ENCODE measurements at places on chromosomes 5 and 9.

- peaks cover 3% of the 10 kb centered on the region for H3K4me1 ChIP-seq
- H3K4me3 ChIP-seq: no peak overlapping the region
- no peaks in the 10 kb centered on the region for H3K27me3 ChIP-seq
Measured at GRCh38 chr9:74577956-74578355, 80.8 kb downstream of the RORB start.

DNA sequence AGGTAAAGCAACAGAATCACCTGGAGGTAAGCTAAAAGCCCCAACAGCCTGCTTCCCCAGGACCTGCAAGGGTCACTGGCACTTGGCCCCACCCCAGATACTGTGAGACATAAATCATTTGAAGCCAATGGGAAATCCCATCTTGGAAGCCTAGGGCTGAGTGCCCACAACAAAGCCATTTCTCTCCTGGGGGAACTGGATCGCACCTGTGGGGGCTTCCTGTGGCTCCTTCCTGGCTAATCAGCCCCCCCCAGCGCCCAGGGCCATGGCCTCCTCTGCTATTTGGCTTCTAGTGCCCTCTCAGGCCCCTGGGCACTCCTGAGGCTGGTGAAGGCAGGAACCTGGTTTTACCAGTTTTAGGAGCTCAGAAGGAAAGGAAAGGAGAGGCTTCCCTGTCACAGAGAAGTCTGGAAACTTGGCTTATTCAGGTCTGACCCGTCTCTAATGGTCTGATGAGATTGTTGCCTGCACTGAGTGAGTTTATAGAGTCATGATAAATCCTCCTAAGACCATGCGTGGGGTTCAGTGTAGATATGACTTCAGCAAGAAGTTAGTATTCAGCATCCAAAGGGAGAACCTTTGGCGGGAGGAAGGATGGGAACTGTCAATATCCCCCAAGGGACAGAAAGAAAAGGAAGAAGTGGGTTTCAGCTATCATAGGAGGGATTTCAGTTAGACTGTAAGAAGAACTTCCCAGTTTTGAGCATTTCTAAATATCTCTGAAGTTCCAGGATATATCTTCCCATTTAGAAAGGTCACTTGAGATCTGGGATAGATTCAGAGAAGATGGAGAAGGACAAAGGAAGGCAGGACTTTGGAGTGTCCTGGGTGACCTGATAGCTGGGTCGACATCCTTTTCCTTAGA, 1.2 kb downstream of the KCNMB1 start:
- H3K36me3 ChIP-seq: no peaks in the 10 kb centered on the region
- no peak overlapping the region for H3K27ac ChIP-seq
- H3K27me3 ChIP-seq: no peaks in the 10 kb centered on the region
- H3K4me1 ChIP-seq: peaks cover 13% of the 10 kb centered on the region
- H3K4me3 ChIP-seq: peak overlapping the region; percentile 5
- DNase-seq: no peak

- DNase-seq: no peak
- H3K36me3 ChIP-seq: no peaks in the 10 kb centered on the region
- H3K27me3 ChIP-seq: no peaks in the 10 kb centered on the region
- no peak overlapping the region for H3K27ac ChIP-seq
- no peaks in the 10 kb centered on the region for H3K4me1 ChIP-seq
Measured at GRCh38 chr9:130409246-130409645, 35.5 kb upstream of the ASS1 start.

GRCh38 chr5:172090976-172091547, 84.6 kb upstream of the FBXW11 start:
- peaks cover 36% of the 10 kb centered on the region for H3K36me3 ChIP-seq
- H3K4me1 ChIP-seq: no peaks in the 10 kb centered on the region
- H3K27ac ChIP-seq: no peak overlapping the region
- no peak for DNase-seq

GRCh38 chr5:32413466-32414263, 30.9 kb downstream of the ZFR start:
- H3K36me3 ChIP-seq: no peaks in the 10 kb centered on the region
- DNase-seq: no peak
- no peaks in the 10 kb centered on the region for H3K27me3 ChIP-seq
- no peaks in the 10 kb centered on the region for H3K4me1 ChIP-seq
- no peak overlapping the region for H3K27ac ChIP-seq
- no peak overlapping the region for H3K4me3 ChIP-seq

DNA sequence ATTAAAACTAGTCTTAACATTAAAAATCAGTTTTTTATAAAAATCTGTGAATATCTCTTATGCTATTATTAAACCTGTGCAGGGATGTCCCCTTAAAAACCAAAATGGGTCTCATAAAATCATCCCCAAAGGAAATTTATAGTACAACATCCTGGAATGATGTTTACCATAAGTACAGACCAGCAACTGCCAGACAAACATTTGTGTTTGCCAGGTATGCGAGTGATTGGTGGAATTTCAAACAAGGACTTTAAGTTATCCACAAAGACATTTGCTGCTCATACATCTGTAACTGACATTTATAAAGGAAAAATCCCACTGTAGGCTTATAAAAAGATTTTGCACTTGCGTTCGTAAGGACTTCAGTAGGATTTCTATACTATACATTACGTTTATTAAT, 1375.4 kb upstream of the WWC1 start:
- H3K27me3 ChIP-seq: no peaks in the 10 kb centered on the region
- no peaks in the 10 kb centered on the region for H3K36me3 ChIP-seq
- no peak overlapping the region for H3K27ac ChIP-seq
- no peak overlapping the region for H3K4me3 ChIP-seq
- H3K4me1 ChIP-seq: no peaks in the 10 kb centered on the region

GRCh38 chr9:108445431-108446071, 410.2 kb downstream of the ACTL7B start:
- no peak for DNase-seq
- H3K36me3 ChIP-seq: no peaks in the 10 kb centered on the region
- H3K4me1 ChIP-seq: no peaks in the 10 kb centered on the region
- no peak overlapping the region for H3K27ac ChIP-seq
- no peaks in the 10 kb centered on the region for H3K27me3 ChIP-seq

DNA sequence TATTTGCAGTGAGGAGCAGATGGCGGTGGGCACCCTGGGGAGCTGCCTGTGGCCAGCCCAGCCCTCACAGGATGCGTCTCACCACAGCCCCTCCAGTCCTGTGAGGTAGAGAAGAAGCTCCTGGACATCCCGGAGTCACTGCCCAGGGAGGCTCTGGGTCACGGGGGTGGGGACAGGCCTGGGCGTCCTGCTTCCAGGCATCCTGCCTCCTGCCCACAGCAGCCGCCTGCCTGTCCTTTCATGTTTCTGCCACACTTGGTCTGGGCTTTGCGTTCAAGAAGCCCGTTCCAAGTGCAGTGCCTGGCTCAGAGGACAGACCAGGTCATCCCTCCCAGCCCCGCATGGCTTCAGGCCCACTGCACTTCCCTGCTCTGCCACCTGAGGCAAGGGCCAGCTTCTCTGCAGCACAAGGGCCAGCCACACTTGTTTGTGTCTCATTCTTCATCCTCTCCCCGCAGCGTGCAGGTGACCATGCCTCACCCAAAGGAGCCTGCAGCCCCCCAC, 38.2 kb downstream of the ZDHHC11B start:
- no peaks in the 10 kb centered on the region for H3K36me3 ChIP-seq
- H3K4me3 ChIP-seq: no peak overlapping the region
- H3K27me3 ChIP-seq: no peaks in the 10 kb centered on the region
- no peaks in the 10 kb centered on the region for H3K4me1 ChIP-seq
- no peak overlapping the region for H3K27ac ChIP-seq
- DNase-seq: no peak

DNA sequence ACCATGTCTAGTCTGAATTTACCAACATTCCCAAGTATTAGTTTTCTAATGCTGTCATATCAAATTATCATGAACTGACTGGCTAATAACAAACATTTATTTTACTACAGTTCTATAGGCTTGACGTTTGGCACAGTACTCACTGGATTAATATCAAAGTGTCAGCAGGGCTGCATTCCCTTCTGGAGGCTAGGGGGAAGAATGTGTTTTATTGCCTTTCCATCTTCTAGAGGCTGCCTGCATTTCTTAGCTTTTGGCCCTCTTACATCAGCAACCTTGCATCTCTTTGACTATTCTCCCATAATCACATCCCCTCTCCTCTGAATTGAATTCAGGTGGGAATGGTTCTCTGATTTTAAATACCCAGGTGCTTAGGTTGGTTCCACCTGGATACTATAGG, 84.7 kb downstream of the EDIL3 start:
- no peaks in the 10 kb centered on the region for H3K36me3 ChIP-seq
- DNase-seq: no peak
- no peak overlapping the region for H3K27ac ChIP-seq
- H3K27me3 ChIP-seq: no peaks in the 10 kb centered on the region
- no peak overlapping the region for H3K4me3 ChIP-seq

- H3K27me3 ChIP-seq: no peaks in the 10 kb centered on the region
- no peaks in the 10 kb centered on the region for H3K36me3 ChIP-seq
- no peak for DNase-seq
- no peaks in the 10 kb centered on the region for H3K4me1 ChIP-seq
- no peak overlapping the region for H3K27ac ChIP-seq
- no peak overlapping the region for H3K4me3 ChIP-seq
Measured at GRCh38 chr9:3698531-3698930, 172.7 kb upstream of the RFX3 start.

DNA sequence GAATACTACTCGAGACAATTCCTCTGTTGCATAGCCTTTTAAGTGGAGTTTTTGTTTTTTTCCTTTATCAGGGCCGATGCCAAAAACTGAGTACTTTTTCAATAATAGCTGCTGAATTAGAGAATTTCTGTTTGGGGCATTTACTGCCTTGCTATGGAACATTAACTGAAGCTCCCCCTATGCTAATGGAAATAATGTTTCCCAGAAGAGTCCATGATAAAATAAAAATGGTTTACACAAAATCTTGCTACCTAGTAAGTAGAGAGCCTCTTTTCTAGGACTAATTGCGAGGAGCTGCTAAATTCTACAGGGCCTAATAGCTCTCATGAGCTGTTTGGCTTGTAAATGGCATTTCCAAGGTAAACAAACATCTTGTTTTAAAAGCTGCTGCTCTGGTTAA, 128.2 kb upstream of the MYO10 start:
- no peak overlapping the region for H3K4me3 ChIP-seq
- H3K4me1 ChIP-seq: no peaks in the 10 kb centered on the region
- no peak overlapping the region for H3K27ac ChIP-seq
- no peaks in the 10 kb centered on the region for H3K27me3 ChIP-seq

- H3K36me3 ChIP-seq: no peaks in the 10 kb centered on the region
- H3K27me3 ChIP-seq: no peaks in the 10 kb centered on the region
- no peak for DNase-seq
- no peak overlapping the region for H3K27ac ChIP-seq
- no peaks in the 10 kb centered on the region for H3K4me1 ChIP-seq
- H3K4me3 ChIP-seq: no peak overlapping the region
Measured at GRCh38 chr5:135194573-135195269, 160.7 kb upstream of the PITX1 start.

- no peak overlapping the region for H3K4me3 ChIP-seq
- no peak for DNase-seq
- no peaks in the 10 kb centered on the region for H3K27me3 ChIP-seq
Measured at GRCh38 chr9:132234535-132234934, 72.7 kb downstream of the NTNG2 start.

DNA sequence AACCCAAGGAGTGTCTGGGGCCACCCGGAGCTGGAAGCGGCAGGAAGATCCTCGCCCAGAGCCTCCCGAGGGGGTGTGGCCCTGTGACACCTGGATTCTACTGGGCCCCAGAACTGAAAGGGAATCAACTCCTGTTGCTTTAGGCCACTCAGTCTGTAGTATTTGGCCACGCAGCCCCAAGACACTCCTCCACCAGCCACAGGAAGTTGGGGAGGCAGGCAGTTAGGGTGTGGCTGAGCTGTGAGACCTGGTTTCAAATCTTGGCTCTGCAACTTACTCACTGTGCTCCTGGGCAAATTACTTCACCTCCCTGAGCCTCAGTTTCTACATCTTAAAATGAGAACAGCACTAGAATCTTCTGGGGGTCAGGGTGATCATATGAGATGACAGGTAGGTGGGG, 119.8 kb upstream of the PPP1R26 start:
- H3K27ac ChIP-seq: no peak overlapping the region
- no peaks in the 10 kb centered on the region for H3K4me1 ChIP-seq
- H3K4me3 ChIP-seq: no peak overlapping the region
- H3K27me3 ChIP-seq: no peaks in the 10 kb centered on the region
- no peaks in the 10 kb centered on the region for H3K36me3 ChIP-seq
- no peak for DNase-seq

DNA sequence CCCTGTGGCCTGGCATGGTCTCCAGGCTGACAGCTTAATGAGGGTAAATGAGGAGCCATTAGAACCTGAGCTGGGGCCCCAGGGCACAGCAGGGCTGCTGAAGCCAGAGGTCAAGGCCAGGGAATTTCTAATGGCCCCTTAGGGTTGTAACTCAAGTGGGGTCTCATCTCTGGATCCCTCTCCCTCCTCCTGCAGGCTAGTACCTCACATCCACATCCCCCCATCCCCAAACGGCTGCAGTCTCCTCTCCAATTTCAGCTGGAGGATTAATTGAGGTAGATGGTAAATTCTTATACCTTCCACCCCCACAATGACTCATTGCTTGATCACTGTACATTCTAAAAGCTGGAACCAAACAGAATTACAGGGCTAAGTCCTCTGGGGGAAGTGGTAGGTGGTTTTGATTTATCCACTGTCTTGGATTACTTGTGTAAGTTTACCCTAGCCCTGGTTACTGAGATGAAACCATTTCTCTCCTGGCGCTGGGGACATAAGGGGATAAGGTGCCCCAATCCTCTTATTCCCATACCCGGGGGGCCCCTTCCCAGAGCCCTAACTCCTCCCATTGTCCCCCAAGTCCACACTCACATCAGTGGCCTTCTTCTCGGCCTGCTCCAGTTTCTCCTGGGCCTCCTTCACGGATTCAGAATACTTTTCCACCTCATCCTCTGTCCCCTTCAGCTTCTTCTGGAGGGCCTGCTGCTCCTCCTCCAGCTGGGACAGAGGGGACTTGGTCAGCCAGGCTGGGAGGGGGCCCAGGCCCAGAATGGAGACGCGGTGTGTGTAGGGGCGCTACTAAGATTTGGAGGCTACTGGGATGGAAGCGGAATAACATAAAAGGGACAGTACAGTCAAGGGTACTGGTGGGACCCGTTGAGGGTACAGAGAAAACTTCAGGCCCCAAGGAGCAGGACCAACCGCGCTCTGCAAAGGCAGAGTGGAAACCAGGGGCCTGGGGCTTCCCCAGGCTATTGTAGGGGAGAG, 875 bp downstream of the TPM2 start:
- H3K4me3 ChIP-seq: peak overlapping the region; percentile 36
- no peak overlapping the region for H3K27ac ChIP-seq
- no peaks in the 10 kb centered on the region for H3K27me3 ChIP-seq
- peaks cover 3% of the 10 kb centered on the region for H3K4me1 ChIP-seq
- H3K36me3 ChIP-seq: no peaks in the 10 kb centered on the region

- no peak overlapping the region for H3K4me3 ChIP-seq
- DNase-seq: no peak
- H3K36me3 ChIP-seq: no peaks in the 10 kb centered on the region
- H3K27me3 ChIP-seq: no peaks in the 10 kb centered on the region
Measured at GRCh38 chr5:132114150-132115121, 40.8 kb downstream of the CSF2 start.

- H3K27ac ChIP-seq: no peak overlapping the region
- peaks cover 42% of the 10 kb centered on the region for H3K4me1 ChIP-seq
- H3K4me3 ChIP-seq: no peak overlapping the region
- DNase-seq: no peak
Measured at GRCh38 chr5:1795931-1796330, 3.7 kb downstream of the MRPL36 start.

GRCh38 chr9:81890104-81890503, 38.1 kb upstream of the SPATA31D4 start:
- H3K27me3 ChIP-seq: no peaks in the 10 kb centered on the region
- no peaks in the 10 kb centered on the region for H3K4me1 ChIP-seq
- no peak overlapping the region for H3K27ac ChIP-seq
- H3K36me3 ChIP-seq: no peaks in the 10 kb centered on the region
- H3K4me3 ChIP-seq: no peak overlapping the region
- no peak for DNase-seq
